ENCODE measurements at places on chromosomes 1 and 21. TPM values are rescaled to one million over a fixed set of nuclear protein-coding genes. Genes with fewer than 3 reads are reported as not detected.

The PEX10 gene
- 31.9 TPM for total RNA-seq

The ITGB3BP gene
- total RNA-seq, result 57.6 TPM

- H3K27me3 ChIP-seq, result no peaks in the 10 kb centered on the region
- no peaks in the 10 kb centered on the region for H3K4me1 ChIP-seq
- DNase-seq, result no peak
- no peak overlapping the region for H3K27ac ChIP-seq
- H3K36me3 ChIP-seq, result no peaks in the 10 kb centered on the region
- no peak overlapping the region for H3K4me3 ChIP-seq
Observed at GRCh38 chr1:195462646-195463045, 1145.6 kb downstream of the KCNT2 start.

DNA sequence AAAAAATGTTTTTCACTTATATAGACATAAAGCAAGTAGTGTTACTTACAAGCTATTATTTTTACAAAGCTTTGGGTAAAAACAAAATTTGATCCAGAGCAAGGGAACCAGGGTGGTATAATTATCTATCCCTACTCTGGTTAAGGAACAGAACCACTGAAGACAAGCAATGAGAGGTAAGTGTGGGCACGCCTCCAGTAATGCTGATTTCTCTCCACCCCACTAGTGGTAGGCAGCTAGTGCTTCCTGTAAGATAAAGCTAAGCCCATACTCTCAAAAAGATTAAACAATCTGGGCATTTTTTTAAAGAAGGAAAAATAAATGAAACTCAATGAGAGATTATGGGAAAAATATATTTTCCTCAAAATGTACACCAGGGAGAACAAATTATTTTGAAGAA, 22.1 kb downstream of the TFB2M start:
- H3K4me3 ChIP-seq, result no peak overlapping the region
- no peak overlapping the region for H3K27ac ChIP-seq
- no peak for DNase-seq
- no peaks in the 10 kb centered on the region for H3K27me3 ChIP-seq

All from neural crest cell (in vitro differentiated cells).